Activated T-helper 17 cell treated with anti-CD3 and anti-CD28 coated beads, Interleukin-2, amount 50 U/mL, for 72 hours (primary cell): ENCODE measurements at places on chromosomes 13 and 19.

DNA sequence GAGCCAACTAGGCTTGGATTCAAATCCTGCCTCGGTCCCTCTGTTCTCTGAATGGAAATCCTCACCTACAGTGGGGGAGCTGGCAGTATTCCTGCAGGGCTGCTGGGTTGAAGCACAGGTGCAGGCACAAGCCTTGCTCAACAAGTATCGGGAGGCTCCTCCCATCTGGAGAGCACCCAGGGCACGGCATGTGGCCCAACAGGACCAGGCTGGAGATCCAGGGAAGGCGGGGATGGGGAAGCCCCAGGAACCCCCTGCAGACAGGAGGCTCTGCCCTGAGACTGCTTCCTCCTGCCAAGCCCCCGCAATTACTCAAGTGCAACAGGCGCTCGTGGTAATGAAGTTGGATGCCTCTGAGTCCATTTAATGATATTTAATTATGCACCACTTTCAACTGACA, 128.0 kb upstream of the VSTM2B start:
- no peak overlapping the region for H3K27ac ChIP-seq
- no peaks in the 10 kb centered on the region for H3K4me1 ChIP-seq
- ATAC-seq = no peak
- peaks cover 18% of the 10 kb centered on the region for H3K27me3 ChIP-seq

DNA sequence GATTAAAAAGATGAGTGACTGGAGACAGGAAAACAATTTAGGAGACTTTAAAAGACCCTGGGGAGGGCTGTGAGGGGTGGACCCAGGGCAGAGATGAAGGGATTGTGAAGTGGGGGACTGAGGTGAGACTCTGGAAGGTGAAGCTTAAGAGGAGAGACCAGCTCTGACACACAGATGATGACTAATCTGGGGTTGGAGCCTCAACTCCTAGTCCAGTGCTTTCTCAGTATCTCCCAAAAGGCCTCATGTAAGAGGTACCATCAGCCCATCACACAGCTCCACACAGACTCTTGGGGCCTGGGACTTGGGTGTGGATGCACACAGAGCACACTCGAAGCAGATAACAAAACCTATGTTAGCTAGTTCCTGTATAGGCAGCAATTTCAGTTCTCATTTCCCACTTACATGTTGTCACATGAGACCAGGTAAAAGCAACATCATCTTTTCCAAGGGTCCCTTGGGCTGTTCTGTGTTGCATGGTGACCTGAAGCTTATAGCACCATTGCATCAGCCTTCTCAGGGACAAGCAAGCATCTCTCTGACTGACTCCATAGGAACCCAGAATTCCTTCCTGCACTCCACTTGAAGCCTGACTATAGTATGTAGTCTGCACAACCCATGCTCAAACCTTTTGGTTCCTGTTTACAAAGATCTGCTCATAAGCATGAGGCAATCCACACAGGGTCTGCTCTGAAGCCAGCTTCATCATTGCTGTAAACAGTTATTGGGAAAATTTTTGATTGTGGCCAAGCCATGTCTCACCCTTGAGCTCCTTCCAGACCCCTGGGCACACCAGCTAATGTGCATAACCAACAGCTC, 88.6 kb upstream of the MYCBP2 start:
- H3K36me3 ChIP-seq = no peaks in the 10 kb centered on the region
- no peaks in the 10 kb centered on the region for H3K27me3 ChIP-seq
- no peak overlapping the region for H3K4me3 ChIP-seq

DNA sequence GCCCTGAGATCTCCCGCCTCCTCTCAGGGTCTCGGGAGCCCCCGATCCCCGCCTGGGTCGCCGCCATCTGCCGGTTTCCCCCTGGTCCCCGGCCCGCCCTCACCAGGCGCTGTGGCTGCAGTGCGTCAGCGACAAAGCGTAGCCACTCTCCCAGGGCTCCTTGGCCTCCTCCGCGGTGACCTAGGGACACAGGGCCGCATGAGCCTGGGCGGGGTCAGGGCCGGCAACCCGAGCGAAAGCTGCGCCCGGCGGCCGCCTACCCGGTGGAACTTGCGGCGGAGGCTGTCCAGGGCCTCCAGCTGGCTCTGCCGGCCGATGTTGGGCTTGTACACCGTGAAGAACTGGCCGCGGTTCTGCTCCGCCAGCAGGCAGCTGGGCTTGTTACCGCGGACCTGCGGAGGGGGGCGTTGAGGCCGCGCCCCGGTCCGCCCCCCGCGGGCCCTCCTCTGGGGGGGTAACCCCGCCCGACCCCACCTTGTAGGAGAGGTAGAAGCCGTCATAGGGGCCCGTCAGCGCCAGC, 5.3 kb downstream of the GPX4 start:
- no peak for ATAC-seq
- peaks cover 44% of the 10 kb centered on the region for H3K36me3 ChIP-seq
- H3K4me1 ChIP-seq = no peaks in the 10 kb centered on the region
- no peak overlapping the region for H3K4me3 ChIP-seq

DNA sequence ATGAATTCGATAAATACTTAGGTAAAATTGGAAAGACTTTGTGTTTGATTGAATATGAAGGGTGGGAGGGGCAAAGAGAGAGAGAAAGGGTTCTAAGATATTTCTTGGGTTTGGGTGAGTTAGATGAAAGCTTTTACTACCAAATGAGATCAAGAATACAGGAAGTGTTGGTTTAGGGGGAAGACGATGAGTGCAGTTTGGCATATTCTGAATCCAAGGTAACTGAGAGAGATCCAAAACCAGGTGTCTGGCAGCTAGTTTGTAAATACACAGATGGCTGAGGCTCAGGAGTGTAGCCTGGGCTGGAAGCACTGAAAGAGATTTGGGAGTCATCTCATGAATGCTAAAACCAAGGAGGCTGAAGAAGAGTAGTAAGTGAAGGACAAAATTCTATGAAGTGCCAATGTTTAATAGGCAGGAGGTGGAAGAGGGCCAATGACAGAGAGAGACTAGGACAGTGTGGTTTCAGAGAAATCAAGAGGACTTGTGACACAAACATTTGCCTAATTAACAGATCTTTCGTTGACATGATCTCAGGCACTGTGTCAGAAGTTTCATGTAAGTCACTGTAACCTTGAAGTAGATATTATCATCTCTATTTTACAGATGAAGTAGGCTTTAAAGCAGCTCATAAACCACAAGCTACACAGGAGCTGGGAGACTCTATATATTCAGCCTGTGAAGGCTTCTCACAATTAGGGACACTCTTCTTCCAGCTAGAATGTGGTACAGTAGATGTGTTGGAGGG, 70.2 kb upstream of the ZDHHC20 start:
- H3K27ac ChIP-seq = no peak overlapping the region
- H3K36me3 ChIP-seq = peaks cover 48% of the 10 kb centered on the region
- H3K4me3 ChIP-seq = no peak overlapping the region
- H3K27me3 ChIP-seq = no peaks in the 10 kb centered on the region
- peaks cover 4% of the 10 kb centered on the region for H3K4me1 ChIP-seq

DNA sequence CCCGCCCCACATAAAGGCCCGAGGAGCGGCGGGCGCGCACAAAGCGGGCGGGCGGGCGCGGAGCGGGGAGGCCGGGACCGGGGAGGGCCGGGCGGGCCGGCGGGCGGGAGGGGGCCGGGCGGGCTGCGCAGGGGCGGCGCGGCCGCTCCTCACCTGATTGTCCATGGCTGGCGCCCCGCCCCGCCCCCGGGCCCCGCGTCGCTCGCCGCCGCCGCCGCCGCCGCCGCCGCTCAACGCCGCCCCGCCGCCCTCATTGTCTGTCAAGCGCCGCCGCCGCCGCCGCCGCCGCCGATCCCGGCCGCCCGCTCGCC, 200 bp downstream of the MLLT1 start:
- no peaks in the 10 kb centered on the region for H3K27me3 ChIP-seq
- peaks cover 24% of the 10 kb centered on the region for H3K4me1 ChIP-seq
- peak; percentile 57 for ATAC-seq
- H3K36me3 ChIP-seq = peaks cover 16% of the 10 kb centered on the region

GRCh38 chr13:24038405-24038804, 122.1 kb upstream of the SPATA13 start:
- peak; percentile 59 for ATAC-seq
- no peak overlapping the region for H3K27ac ChIP-seq
- peaks cover 10% of the 10 kb centered on the region for H3K27me3 ChIP-seq

DNA sequence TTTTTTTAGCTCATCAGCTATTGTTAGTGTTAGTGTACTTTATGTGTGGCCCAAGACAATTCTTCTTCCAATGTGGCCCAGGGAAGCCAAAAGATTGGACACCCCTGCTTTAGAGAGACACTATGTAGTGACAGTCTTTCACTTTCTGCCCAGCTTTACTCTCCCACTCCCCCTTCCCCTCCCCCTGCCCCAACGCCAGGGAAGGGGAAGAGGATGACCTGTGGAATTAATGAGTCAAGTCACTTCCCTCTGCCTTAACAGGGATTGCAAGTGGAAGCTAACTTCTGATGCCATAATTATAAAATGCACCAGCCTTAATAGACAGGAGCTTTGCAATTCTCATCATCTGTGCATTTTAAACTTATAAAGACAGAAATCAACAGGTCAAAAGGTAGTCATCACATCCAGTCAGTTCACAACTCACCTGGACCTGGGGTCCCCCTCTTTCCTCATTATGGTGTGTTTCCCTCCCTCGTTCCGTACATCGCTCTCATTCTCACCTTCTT, 1.6 kb downstream of the ZNF415 start:
- no peak overlapping the region for H3K27ac ChIP-seq
- H3K27me3 ChIP-seq = peaks cover 14% of the 10 kb centered on the region
- H3K36me3 ChIP-seq = peaks cover 13% of the 10 kb centered on the region
- no peak for ATAC-seq

- H3K36me3 ChIP-seq = no peaks in the 10 kb centered on the region
- no peak overlapping the region for H3K4me3 ChIP-seq
- no peak for ATAC-seq
- H3K27ac ChIP-seq = no peak overlapping the region
Observed at GRCh38 chr13:44660050-44660449, 83.9 kb upstream of the TSC22D1 start.

GRCh38 chr13:109782823-109783431, 3.5 kb downstream of the IRS2 start:
- peaks cover 24% of the 10 kb centered on the region for H3K4me1 ChIP-seq
- no peak overlapping the region for H3K4me3 ChIP-seq
- H3K27me3 ChIP-seq = no peaks in the 10 kb centered on the region
- H3K36me3 ChIP-seq = no peaks in the 10 kb centered on the region
- H3K27ac ChIP-seq = no peak overlapping the region

- H3K36me3 ChIP-seq = no peaks in the 10 kb centered on the region
- ATAC-seq = peak; percentile 29
- no peak within 1 kb of the TSS for H3K4me3 ChIP-seq
- H3K4me1 ChIP-seq = no peaks in the 10 kb centered on the region
- H3K27ac ChIP-seq = no peak within 1 kb of the TSS
Observed at GRCh38 chr19:4534836-4535658, at the start of gene PLIN5. PLIN5 (minus strand) TSS chr19:4535224; CDS start chr19:4534074, 1,150 bp downstream.

DNA sequence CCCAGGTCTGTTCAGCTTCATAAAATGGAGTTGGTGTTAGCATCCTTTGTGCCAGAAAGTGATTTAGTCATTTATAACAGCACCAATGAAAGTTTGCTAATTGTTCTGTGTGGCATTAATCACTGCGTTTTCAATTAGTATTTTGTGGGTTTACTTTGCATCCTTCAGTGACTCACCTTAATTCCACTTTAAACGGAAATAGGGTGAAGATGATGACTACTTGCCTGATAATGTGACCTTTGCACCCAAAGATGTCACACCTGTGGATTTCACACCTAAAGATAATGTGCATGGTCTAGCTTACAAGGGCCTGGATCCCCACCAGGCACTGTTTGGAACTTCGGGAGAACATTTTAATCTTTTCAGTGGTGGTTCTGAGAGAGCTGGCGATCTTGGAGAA, 15.0 kb downstream of the GPATCH1 start:
- H3K27ac ChIP-seq = no peak overlapping the region
- H3K36me3 ChIP-seq = peaks cover 100% of the 10 kb centered on the region
- H3K27me3 ChIP-seq = no peaks in the 10 kb centered on the region
